CD4-positive, alpha-beta T cell treated with Interferon alpha-2 for 1 hour (primary cell): ENCODE measurements at places on chromosomes 5 and 9.

GRCh38 chr9:13990331-13990730 lies 323.6 kb downstream of the NFIB start:
- no peak for DNase-seq

GRCh38 chr9:125839317-125839716 lies 92.1 kb downstream of the PBX3 start:
- no peak for DNase-seq

DNA sequence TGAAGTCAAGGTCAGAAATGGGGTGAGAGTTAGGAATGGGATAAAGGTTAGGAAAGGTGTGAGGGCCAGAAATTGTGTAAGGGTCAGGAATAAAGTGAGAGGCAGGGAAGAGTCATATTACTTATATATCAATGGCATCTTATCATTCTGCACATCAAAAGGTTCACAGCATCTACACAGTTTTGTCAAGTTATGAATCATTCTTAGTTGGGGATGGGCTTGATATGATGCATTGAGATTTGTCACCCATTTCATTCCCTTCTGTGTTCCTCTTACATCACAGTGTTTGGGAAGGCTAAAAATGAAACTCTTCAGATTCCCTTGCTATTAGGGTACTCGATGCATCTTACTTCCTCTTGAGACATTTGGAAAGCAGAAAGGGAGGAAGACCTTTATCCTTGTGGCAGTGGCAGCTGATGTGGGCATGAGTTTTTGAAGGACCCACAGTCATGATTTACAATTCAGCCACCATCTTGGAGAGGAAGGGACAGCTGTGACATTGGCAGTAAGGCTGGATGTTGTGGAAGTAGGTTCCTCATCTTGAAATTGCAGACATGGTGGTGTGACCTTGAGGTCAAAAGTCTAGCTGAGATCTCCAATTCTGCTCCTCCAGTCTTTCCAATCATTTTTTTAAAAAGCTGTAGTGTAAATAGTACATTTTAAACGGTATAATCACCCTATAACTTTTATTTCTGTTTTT lies 24.2 kb upstream of the NPR3 start:
- DNase-seq: no peak

- no peak for DNase-seq
Measured at GRCh38 chr9:71791875-71792274, 23.6 kb upstream of the CEMIP2 start.

GRCh38 chr5:20636686-20637085 lies 648.7 kb upstream of the CDH18 start:
- no peak for DNase-seq

DNA sequence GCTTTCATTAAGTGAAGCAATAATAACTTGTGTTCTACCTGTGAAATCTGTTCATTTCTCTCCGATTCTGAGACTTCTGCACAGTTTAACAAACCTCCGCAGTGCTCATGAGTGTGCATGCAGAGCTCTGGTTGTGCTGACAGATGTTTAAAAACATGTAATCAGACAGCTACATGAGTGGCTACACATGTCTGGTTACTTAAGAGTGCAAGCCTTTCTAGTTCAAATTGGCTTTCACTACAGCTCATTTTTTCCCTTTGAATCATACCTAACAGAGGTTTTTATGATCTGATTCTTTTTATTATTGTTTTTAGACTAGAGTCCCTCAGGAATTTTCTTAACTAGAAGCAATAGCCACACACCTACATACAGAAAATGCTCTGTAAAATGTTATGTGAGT lies 310.2 kb downstream of the ARRDC3 start:
- no peak for DNase-seq

GRCh38 chr5:851076-851475 lies 290 bp upstream of the ZDHHC11 start:
- DNase-seq: no peak

DNA sequence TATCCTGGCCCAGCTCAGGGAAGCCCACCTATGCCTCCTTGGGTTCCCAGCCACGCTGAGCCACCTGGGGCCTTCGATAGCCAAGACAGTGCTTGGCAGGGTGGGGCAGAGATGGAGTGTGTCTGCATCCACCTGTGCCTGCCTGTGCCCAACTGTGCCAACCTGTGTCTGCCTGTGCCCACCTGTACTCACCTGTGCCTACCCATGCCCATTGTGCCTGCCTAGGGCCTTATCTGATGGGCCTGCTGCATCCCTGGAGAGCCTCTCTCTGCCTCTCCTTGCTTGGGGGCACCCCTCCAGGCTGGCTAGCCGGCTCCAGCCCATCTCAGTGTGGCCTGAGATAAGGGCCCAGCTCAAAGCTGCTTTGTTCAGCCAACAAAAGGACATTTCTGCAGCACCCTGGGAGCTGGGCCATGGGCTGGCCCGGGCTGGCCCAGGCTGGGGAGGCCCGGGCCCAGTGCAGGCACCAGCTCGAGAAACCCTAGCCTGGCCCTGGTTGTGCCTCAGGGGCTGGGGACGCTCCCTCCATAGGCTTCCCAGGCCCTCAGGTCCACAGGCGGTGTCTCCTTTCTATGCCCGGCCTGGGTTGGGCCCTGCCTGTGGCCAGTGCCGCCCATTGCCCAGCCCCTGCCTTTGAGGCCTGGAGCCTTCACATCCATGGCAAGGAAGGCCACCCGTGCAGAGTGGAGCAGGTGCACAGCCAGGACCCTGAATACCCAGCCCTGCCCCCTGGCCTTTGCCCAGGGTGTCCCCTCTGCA lies 37.3 kb upstream of the NOTCH1 start:
- no peak for DNase-seq

- no peak for DNase-seq
Measured at GRCh38 chr9:76399856-76400255, 5.6 kb upstream of the RFK start.
